ENCODE measurements at places on chromosomes 5 and 9.

GRCh38 chr5:79202076-79202475 is 33.9 kb upstream of the JMY start:
- no peak for DNase-seq

GRCh38 chr5:175679411-175679810 is 21.5 kb downstream of the HRH2 start:
- DNase-seq = no peak

- DNase-seq = no peak
Measured at GRCh38 chr9:135727257-135727875, 25.4 kb downstream of the KCNT1 start.

GRCh38 chr5:145979270-145980223 is 43.2 kb downstream of the SH3RF2 start:
- DNase-seq = no peak

- no peak for DNase-seq
Measured at GRCh38 chr5:107567901-107568671, 102.7 kb downstream of the EFNA5 start.

- no peak for DNase-seq
Measured at GRCh38 chr5:22835686-22836085, 17.5 kb downstream of the CDH12 start.

DNA sequence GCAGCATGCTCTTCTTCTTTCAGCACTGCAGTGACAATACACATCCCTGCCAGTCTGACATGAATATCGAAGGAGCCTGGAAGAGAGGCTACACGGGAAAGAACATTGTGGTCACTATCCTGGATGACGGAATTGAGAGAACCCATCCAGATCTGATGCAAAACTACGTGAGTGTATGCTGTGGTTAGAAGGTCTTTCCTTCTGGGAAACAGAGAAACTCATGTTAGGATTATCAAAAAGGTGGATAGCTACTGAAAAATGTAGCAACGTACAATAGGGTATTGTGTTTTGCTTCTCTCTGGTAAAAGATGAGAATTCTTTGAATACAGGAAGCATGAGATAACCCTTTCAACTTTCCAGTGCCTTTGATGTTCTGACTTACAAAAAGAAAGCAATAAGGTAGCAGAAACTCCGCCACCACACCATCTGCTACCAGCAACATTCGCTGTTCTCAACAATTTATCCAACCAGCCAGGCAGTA is 133.3 kb downstream of the PCSK5 start:
- no peak for DNase-seq

- DNase-seq = peak; percentile 16
Measured at GRCh38 chr5:93676704-93677103, 64.7 kb downstream of the POU5F2 start.

GRCh38 chr5:142720641-142721271 is 34.9 kb upstream of the FGF1 start:
- DNase-seq = no peak

- DNase-seq = no peak
Measured at GRCh38 chr9:128404560-128404959, 16.1 kb upstream of the CERCAM start.

GRCh38 chr5:111505096-111505495 is 7.2 kb downstream of the STARD4 start:
- DNase-seq = no peak

GRCh38 chr9:2884308-2884707 is 40.4 kb upstream of the PUM3 start:
- DNase-seq = no peak

GRCh38 chr9:134858051-134858841 is 22.4 kb upstream of the FCN2 start:
- no peak for DNase-seq

GRCh38 chr5:125088522-125089105 is 342.2 kb upstream of the ZNF608 start:
- no peak for DNase-seq

GRCh38 chr5:181246276-181247049 is 2.8 kb upstream of the RACK1 start:
- DNase-seq = peak; percentile 86

DNA sequence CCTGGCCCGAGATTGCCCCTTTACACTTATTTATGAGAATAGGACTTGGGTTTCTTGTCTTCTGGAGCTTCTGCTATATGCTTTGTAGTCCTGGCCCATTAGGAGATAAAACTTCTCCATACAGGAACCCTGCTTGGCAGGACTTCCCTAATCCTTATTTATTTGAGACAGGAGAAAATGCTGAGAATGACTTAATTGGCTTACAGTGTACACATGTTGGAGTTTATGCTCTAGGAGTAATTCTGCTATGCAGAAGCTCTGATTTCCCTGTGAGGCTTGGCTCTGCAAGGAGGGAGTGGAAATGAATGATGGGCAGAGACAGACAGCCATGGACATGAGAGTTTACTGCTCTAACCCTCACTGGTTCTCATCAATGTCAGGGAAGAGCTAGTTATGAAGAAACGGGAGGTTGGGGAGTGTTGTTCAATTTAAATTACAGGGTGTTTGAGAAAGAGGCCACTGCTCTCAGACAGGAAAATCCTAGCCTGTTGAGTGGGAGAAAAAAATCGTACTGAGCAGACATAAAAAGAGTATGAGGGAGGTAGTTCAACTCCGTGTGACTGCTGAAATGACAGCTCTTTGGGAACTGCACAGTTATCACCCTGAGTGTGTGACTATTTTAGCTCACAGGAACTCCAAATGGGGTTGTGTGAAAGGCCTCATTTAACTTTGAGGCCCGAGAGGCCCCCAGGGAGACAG is 37.5 kb downstream of the ACTBL2 start:
- no peak for DNase-seq

GRCh38 chr9:108897324-108898096 is 35.4 kb downstream of the ACTL7A start:
- no peak for DNase-seq

GRCh38 chr9:109584205-109584604 is 86.1 kb upstream of the PTPN3 start:
- DNase-seq = no peak

GRCh38 chr9:16870596-16871335 is at the start of gene BNC2:
Gene BNC2, minus strand, starts transcription at chr9:16870670. Its CDS starts 22 bp downstream, at chr9:16870648.
- DNase-seq = peak; percentile 85

DNA sequence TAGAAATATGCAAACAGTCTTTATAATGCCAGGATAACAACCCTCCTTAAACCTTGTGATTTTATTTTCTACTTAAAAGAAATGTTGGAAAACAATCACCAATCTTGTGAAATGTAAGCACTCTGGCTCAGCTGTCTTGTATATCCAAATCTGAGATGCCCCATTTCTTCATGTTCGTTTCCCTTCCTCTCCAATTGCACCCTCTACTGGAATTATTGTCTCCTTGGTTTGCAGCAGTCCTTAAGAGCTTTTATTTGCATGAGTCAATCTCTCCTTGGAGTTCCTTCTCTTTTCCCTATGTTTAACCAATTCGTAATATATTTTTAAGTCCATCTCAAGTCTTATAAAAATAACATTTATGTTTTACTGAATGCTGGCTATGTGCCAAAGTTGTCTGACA is 362.0 kb upstream of the CDH10 start:
- no peak for DNase-seq

- DNase-seq = no peak
Measured at GRCh38 chr5:90621848-90622247, 63.3 kb downstream of the ADGRV1 start.

GRCh38 chr5:137015540-137016116 is 483.5 kb downstream of the SPOCK1 start:
- no peak for DNase-seq

GRCh38 chr9:95783426-95783975 is 92.0 kb upstream of the ERCC6L2 start:
- no peak for DNase-seq

DNA sequence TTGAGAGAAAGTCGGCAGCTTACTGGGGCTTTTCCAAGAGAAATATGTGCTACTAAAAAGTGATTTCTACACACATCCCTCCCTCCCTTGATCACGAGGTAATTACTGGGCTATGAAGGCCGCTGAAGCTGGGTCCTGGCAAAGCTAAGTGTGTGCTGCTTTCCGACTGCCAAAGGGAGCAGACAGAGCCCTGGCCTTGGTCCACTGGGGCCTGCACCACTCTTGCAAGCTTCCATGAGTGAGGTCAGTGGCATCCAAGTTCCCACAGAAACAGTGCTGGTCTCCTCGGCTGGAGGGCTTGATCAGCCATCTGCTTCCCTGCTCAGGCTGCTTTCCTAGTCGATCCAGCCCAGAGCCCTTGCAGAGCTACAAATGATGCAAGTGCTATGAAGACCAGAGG is 154.8 kb upstream of the LHFPL2 start:
- no peak for DNase-seq

GRCh38 chr5:59753599-59753998 is 139.9 kb downstream of the PDE4D start:
- no peak for DNase-seq

DNA sequence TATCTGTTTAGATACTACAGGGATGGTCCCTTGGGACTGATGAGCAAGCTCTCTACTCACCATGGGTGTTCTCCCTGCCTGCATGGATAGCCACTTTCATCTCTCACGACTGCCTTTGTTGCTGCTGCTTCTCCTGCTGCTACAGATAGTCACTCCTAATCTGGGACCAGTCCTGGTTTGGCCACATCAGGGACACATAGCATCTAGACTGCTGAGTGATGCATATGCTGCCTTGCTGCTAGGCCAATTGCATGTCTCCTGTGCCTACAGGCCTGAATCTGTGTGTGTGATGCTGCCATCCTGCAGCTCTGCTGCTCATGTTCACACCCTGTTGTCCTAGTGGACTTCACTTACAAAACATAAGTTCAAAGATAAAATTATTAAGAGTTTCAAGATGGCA is 297.1 kb downstream of the HCN1 start:
- no peak for DNase-seq

- no peak for DNase-seq
Measured at GRCh38 chr9:90464978-90465377, 177.6 kb downstream of the DIRAS2 start.
